Activated CD4-positive, alpha-beta T cell treated with anti-CD3 and anti-CD28 coated beads, Interleukin-2, amount 10 ng/mL, durations not matched to agents 7 days and 5 days (primary cell): ENCODE measurements at places on chromosomes 11 and 22. TPM values are rescaled to one million over a fixed set of nuclear protein-coding genes. Genes with fewer than 3 reads are reported as not detected.

TEX12 gene
- total RNA-seq, result 0.20 TPM

KCNJ11 gene
- 0.64 TPM for total RNA-seq

- DNase-seq, result peak; percentile 79
- H3K27me3 ChIP-seq, result no peaks in the 10 kb centered on the region
- H3K36me3 ChIP-seq, result peaks cover 11% of the 10 kb centered on the region
- no peak overlapping the region for H3K4me3 ChIP-seq
- peaks cover 19% of the 10 kb centered on the region for H3K4me1 ChIP-seq
Observed at GRCh38 chr11:46529095-46529905, 64.5 kb downstream of the AMBRA1 start.

GRCh38 chr22:19621373-19622060, 92.8 kb upstream of the SEPTIN5 start:
- no peak overlapping the region for H3K4me3 ChIP-seq
- no peak overlapping the region for H3K27ac ChIP-seq
- DNase-seq, result no peak
- H3K4me1 ChIP-seq, result peaks cover 16% of the 10 kb centered on the region

- peaks cover 36% of the 10 kb centered on the region for H3K36me3 ChIP-seq
- H3K27ac ChIP-seq, result peak overlapping the region; percentile 87
- H3K4me1 ChIP-seq, result peaks cover 22% of the 10 kb centered on the region
- H3K27me3 ChIP-seq, result no peaks in the 10 kb centered on the region
Observed at GRCh38 chr11:108069947-108070346, 51.4 kb upstream of the ACAT1 start.

DNA sequence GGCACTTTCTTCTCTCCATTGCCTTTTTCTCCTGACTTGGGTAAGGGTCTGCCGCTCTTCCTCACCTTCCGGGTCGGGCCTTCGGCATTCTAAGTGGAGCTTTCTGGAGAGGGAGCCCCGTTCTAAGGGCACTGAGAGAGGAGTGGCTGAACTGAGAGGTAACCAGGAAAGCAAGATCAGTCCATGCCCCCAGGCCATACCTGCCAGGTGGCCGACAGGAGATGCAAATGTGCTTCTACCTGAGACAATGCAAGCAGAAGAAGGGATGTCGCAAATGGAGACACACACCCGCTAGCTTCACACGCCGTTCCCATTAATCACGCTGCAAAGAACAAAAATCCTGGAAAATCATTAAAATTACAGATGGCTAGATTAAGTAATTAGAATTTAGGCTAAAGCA, 156.4 kb upstream of the TBCEL start:
- H3K27me3 ChIP-seq, result peaks cover 2% of the 10 kb centered on the region
- H3K4me3 ChIP-seq, result no peak overlapping the region
- H3K4me1 ChIP-seq, result no peaks in the 10 kb centered on the region
- no peak for DNase-seq

GRCh38 chr22:32628628-32629572, 154.3 kb downstream of the FBXO7 start:
- peaks cover 5% of the 10 kb centered on the region for H3K4me1 ChIP-seq
- H3K27ac ChIP-seq, result no peak overlapping the region

DNA sequence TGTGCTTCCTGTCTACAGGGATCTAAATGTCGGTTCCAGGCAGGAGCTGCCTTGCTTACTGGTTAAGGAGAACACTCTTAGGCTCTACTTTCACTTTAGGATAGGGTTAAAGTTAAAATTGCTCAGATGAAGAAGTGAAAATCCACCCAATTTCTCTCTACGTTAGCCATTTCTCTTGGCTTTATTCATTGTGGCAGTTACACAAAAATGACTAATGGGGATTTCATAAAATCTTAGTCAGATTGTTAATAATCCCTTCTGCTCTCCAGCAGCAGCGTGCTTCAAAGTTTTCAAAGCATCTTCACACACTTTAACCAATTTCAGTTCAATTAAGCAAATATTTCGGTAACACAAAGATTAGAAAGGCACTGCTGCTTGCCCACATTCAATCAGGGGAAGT, 58.4 kb upstream of the RCN1 start:
- H3K36me3 ChIP-seq, result no peaks in the 10 kb centered on the region
- no peaks in the 10 kb centered on the region for H3K4me1 ChIP-seq
- H3K27ac ChIP-seq, result no peak overlapping the region
- H3K27me3 ChIP-seq, result peaks cover 7% of the 10 kb centered on the region
- H3K4me3 ChIP-seq, result no peak overlapping the region
